ENCODE measurements at places on chromosomes 3 and 15.

DNA sequence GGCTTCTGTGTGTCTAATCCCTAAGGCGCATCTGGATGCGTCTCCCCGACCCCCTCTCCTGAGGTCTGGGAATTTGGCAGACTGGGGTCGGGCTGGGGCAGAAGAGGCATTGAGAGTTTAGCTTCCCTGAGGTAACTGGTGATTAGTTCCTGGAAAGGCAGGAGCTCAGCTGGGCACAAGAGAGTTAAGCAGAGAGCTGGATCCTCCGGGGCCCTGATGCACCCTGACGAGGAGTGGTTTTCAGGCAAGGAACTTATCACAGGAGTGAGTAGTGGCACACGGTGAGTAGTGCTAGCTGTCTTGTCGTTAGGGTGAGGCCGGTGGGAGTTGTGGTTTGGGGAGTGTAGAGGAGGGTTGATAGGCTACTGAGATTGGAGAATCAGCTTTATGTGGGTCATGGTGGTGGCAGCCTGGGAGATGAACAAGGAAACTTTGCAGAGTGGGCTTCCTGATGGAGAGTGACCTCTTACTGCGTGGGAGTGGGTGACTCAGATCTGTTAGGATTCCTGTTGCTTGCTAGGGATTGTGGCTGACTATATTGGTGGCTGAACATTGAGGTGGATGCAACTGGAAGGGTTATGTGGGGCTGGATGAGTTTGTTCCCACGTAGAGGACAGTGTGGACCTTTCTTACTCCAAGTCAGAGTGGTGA is 897 bp downstream of the RAD54L2 start:
- peaks cover 3% of the 10 kb centered on the region for H3K4me1 ChIP-seq
- H3K36me3 ChIP-seq, result peaks cover 2% of the 10 kb centered on the region
- H3K27ac ChIP-seq, result peak overlapping the region; percentile 44
- H3K4me3 ChIP-seq, result peak overlapping the region; percentile 64
- DNase-seq, result peak; percentile 31

DNA sequence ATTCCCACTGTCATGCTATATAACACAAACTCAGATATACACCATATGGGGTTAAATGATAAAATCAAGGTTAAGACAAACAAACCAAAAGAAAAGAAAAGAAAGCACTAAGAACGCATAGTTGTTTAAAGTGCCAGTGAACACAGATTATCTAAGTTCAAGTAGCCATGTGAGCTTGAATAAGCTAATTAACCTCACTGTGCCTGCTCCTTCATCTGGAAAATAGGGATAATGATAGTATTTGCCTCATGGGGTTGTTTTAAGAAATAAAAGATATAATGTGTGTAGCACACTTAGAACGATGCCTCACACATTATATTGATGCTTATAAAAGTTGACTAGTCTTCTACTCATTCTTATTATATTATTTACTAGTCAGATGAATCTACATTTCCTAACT is 72.6 kb upstream of the IL12A start:
- DNase-seq, result no peak
- no peaks in the 10 kb centered on the region for H3K36me3 ChIP-seq
- no peak overlapping the region for H3K4me3 ChIP-seq
- no peak overlapping the region for H3K27ac ChIP-seq
- H3K4me1 ChIP-seq, result peaks cover 6% of the 10 kb centered on the region
- no peaks in the 10 kb centered on the region for H3K27me3 ChIP-seq

DNA sequence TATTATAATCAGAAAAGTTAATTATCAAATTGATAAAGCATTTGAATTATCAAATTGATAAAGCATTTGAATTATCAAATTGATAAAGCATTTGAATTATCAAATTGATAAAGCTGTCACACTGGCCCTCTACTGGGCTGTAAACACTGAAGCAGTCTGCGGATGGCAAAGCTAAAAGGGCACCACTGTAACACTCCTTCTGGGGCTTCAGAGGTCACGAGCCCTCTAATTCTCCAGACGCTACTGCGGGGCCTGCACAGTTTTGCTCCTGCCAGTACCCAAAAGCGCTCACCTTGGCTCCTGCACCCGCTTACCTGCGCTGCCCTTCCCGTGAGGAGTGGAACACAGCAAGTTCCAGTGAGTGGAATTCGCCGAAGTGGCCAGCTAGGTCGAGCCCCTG is 409.0 kb upstream of the KCNMB2 start:
- H3K4me3 ChIP-seq, result no peak overlapping the region
- no peak for DNase-seq
- no peaks in the 10 kb centered on the region for H3K27me3 ChIP-seq
- no peaks in the 10 kb centered on the region for H3K36me3 ChIP-seq
- H3K4me1 ChIP-seq, result no peaks in the 10 kb centered on the region

DNA sequence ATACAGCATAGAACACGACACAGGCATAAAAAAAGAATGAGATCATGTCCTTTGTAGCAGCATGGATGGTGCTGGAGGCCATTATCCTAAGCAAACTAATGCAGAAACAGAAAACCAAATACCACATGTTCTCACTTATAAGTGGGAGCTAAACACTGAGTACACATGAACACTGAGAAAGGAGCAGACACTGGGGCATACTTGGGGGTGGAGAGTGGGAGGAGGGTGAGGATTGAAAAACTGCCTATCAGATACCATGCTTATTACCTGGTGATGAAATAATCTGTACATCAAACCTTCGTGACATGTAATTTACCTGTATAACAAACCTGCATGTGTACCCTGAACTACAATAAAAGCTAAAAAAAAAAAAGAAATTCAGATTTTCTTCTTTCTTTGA is 100.4 kb downstream of the PPM1L start:
- no peak for DNase-seq
- no peak overlapping the region for H3K27ac ChIP-seq
- H3K4me3 ChIP-seq, result no peak overlapping the region
- H3K27me3 ChIP-seq, result no peaks in the 10 kb centered on the region
- no peaks in the 10 kb centered on the region for H3K4me1 ChIP-seq

- H3K27ac ChIP-seq, result no peak overlapping the region
- no peaks in the 10 kb centered on the region for H3K4me1 ChIP-seq
- no peaks in the 10 kb centered on the region for H3K27me3 ChIP-seq
- peaks cover 11% of the 10 kb centered on the region for H3K36me3 ChIP-seq
- peak; percentile 69 for DNase-seq
Observed at GRCh38 chr3:152452318-152452717, 183.6 kb downstream of the MBNL1 start.

DNA sequence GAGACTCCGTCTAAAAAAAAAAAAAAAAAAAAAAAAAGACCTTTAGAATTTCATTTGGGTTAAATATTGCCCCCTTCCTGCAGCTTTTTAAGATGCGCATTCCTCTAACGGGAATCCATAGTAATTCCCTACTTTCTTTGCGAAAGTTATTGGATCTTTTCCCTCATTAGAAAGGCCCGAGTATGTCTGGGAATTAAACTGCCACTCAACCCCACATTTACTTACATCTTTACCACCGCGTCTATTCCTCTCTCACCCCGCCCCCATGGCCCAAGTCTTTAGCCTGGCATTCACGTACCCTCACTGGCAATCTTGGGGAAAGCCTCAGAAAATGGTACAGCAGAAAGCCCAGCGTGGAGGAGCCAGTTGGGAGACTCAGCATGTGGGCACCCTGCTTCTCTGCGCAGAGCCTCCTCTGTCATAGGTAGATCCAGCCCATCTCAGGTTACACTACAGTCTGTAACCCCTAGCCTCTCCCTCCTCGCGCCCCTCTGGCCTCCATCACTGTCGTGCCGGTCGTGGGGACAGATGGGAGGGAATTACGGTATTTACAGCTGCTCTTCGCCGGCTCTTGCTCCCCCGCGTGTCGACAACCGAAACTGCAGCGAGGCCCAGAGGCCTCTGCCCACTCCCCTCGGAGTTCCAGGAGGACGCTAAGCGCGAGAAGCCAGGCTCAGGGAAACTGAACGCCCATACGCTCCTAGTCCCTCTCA is 6.4 kb upstream of the ANKDD1A start:
- H3K36me3 ChIP-seq, result no peaks in the 10 kb centered on the region
- peak overlapping the region; percentile 35 for H3K27ac ChIP-seq
- H3K4me3 ChIP-seq, result peak overlapping the region; percentile 30
- H3K4me1 ChIP-seq, result no peaks in the 10 kb centered on the region
- DNase-seq, result peak; percentile 68

Data from fibroblast of lung (primary cell).